ENCODE measurements at places on chromosomes 2 and 18.

GRCh38 chr2:174121612-174122011, 126.7 kb downstream of the OLA1 start:
- no peak for DNase-seq

- DNase-seq = no peak
Measured at GRCh38 chr2:237150831-237151375, 65.2 kb downstream of the COPS8 start.

- peak; percentile 33 for DNase-seq
Measured at GRCh38 chr2:140359056-140359771, 1579.0 kb upstream of the NXPH2 start.

DNA sequence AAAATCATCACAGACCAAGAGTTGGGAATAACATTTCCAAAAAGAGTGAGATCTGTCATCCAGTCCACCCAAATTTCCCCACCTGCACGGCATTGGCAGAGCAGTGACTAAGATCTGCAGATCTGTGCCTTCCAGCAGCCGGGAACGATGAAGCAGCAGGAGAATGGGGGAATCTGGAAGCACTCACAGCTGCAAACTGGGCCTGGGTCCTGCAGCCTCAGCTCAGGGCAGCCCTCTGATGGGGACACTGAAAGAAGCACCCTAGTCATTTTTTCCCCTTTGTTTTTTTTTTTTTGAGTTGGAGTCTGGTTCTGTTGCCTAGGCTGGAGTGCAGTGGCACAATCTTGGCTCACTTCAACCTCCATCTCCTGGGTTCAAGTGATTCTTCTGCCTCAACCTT, 4.4 kb upstream of the SAG start:
- no peak for DNase-seq

- peak; percentile 13 for DNase-seq
Measured at GRCh38 chr2:176398243-176399073, 129.2 kb downstream of the MTX2 start.

DNA sequence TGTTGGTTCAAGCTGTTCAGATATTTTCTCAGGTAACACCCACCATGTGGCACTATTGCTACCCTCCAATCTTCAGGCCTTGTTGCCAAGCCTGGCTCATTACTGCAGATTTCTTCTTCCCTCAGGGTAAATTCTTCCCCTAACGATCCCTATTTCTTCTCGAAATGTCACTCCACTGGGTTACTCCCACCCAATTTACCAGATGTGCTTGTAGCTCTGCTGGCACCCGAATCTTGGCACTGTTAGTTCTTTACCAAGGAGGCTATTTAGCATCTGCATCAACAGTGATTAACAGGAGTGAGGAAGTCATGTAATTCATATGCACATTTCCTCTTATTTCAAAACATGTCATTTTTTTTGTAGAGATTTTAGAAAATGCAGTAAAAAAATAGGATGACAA, 217.1 kb upstream of the CYRIA start:
- no peak for DNase-seq

DNA sequence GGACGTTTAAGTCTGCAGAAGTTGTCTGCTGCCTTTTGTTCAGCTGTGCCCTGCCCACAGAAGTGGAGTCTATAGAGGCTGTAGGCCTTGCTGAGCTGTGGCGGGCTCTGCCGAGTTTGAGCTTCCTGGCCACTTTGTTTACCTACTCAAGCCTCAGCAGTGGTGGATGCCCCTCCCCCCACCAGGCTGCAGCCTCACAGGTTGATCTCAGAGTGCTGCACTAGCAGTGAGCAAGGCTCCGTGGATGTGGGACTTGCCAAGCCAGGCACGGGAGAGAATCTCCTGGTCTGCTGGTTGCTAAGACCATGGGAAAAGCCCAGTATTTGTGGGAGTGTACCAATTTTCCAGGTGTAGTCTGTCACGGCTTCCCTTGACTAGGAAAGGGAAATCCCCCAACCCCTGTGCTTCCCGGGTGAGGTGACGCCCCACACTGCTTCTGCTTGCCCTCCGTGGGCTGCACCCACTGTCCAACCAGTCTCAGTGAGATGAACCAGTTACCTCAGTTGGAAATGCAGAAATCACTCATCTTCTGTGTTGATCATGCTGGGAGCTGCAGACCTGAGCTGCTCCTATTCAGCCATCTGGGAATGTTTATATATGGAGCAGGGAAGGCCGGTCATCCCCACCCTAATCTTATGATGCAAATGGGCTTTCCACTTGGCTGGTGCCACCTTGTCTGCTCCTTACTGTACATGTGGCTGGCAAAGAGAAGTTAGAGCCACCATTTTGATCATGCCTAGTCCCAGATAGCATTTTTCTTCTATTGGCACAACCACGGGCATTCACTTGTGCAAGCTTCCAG, 156.9 kb upstream of the ITGA6 start:
- DNase-seq = no peak

GRCh38 chr2:19474128-19474527, 115.7 kb upstream of the OSR1 start:
- peak; percentile 57 for DNase-seq

DNA sequence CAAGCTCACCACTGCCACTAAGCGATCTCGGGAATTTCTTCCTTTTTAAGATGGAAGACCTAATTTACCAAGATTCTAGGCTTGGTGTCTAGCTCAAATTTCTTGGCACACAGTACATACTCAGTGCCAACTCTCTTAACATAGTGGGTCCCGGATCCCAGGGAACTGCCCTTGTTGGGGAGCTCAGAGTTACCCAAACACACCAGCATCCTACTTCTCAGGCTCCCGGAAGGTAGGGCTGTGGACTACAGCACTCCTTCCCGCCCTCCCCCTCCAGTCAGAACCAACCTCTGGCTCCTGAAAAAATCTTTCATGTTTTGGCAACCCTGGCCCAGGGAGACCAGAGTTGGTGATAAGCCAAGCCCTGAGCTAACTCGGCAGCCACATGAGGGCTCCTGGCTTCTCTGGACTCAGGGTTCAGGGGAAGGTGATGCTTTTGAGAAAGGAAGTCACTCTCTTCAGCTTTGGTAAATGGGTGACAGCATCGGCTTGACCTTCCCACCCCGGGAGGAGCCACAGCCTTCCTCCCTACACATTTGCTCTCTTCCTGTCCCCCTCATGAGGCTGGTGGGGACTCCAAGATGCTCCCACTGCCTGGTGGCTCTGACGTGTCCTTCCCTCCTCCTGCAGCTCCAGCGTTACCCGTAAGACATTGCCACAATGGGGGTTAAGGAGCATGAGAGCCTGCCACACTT, 8.8 kb downstream of the ODC1 start:
- no peak for DNase-seq

- no peak for DNase-seq
Measured at GRCh38 chr2:167510071-167510759, 621.9 kb downstream of the XIRP2 start.

- no peak for DNase-seq
Measured at GRCh38 chr2:159650574-159650973, 34.2 kb upstream of the BAZ2B start.

DNA sequence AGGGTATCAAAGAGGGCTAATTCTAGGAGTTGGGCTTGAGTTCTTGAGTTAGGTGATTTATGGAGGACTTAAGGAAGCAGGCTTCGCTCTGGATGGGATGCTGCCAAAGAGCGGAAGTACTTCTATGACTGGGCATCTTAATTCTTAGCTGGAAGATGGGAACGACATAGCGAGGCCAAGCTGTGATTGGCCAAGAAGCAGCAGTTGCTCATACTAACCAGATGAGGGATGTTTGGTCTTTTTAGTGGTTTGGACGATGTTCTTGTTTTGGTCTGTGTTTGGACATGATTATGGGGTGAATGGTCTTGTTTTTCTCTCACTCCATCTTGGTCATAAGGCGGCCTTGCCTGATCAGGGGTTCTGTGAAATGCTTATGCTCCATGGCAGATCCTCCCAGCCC, 133.7 kb downstream of the MSH2 start:
- DNase-seq = no peak

GRCh38 chr2:102159295-102159694, 16.7 kb downstream of the IL1R1 start:
- peak; percentile 38 for DNase-seq

DNA sequence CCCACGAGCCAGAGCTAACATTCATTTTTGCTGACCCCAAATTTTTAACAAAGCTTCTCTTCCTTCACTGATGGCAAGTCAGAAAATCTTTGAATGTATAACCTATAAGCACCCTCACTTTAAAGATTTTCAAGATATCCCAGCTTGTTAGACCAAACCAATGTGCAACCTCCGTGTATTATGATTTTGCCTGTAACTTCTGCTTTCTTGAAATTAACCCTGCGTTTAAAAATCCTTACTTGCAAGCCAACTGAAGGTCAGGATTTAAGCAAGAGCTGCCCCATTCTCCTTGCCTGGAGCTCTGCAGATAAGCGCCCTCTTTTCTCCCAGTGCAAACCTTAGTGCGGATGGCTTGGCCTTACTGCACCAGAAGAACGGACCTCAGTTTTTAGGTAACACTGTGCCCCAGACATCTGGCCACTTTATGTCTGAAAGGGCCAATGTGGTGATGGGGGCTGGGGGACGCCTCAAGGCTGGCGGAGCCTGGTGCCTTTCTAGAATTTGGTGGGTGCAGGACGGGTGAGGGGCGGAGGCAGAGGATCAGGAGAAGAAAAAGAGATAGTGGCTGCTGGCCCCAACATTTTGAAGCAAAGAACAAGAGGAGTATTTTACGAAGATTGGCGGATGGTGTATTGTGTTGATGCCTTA, 805 bp upstream of the TNFRSF11A start:
- no peak for DNase-seq

DNA sequence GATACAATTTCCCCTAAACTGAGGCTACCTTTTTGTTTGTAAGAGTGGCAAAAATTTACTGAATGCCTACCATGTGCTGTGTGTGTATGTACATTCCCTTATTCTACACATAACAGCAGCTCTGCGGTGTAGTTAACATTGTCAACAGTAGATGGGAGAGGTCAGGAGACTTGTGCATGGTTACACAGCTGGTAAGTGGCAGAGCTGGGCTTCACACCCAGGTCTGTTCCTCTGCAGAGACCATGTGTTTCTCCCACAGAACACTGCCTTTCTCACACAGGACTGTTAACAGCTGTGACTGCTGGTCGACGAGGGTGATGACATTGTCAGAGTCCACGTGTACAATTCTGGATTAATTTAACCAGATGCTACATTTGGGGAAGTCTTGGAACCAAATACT, 49.1 kb downstream of the EML6 start:
- peak; percentile 19 for DNase-seq

GRCh38 chr18:58095222-58095621, 51.2 kb downstream of the NEDD4L start:
- DNase-seq = no peak

DNA sequence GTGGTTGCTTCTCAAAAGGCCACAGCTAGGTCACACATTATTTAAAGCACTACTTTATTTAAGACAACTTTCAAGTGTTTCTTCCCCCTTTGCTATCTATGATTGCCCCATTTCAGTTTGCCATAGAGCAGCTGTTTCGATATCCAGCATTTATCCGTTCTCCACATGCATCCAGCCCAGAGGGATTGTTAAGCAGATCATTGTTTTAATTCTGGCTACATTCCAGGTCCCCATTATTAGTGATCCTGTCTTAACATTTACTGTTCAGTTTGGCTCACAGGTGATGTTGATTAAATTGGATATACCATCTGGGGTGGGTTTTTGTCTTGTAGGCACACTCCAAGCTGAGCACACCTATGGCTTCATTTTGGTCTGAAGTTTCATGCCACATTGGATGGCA, 638.7 kb downstream of the ZEB2 start:
- DNase-seq = no peak

DNA sequence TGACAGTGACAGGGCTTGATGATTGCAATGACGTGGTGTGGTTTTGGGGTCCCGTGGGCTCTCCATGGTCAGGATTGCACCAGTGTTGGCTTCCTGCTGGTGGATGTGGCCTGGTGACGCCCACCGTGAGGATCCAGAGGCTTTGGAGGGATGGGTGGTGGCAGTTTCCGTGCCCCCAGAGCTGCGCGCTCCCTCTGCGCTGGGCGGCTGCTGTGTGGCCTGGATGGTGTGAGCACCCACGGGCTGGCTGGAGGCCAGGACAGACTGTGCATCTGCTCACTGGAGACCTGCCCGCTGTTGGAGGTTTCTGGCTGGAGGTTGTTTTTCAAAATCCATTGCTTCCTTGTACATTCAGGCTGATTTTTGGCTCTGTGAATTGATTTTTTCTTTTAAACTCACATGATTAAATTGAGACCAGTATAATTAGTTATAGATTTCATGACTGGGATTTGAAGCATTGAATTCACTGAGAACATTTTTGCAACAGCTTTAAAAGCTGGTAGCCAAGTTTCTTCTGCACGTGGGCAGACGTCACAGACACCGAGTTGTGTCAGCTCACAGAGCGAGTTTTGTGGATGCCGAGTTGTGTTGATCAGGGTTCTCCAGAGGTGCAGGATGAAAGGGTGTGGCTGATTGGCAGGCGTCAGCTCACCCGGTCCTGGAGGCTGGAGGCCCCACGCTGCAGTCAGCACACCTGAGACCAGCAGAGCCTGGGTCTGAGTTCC, 72.7 kb downstream of the KCNG2 start:
- no peak for DNase-seq
